ENCODE measurements at places on chromosomes 5 and 9.

DNA sequence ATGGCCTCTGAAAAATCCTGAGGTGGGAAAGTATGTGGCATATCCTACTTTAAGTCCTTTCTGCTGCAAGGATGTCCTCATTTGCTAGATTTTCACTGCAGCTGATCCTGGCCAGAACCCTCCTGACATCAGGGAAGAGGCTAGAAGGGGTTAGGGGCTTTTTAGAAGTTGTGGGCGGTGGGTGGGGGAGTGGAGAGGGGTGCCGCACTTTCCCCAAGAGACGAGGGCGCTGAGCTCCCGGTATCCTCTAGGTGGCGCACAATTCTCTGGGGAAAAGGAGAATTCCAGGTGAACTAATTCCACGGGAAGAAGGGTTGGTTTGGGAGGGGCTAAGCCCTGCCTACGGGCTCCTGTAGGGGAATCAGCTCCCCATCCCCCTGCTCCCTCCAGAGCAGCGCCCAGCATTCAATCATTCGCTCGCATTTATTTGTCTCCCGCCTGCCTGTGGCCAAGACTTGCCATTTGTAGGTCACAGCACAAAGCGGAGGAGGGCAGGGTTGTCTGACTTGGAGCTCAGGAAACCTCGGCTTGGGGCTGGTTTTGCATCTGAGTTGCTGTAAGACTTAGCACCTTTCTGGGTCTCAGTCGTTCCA, 42.9 kb upstream of the HAND1 start:
- DNase-seq, result no peak

GRCh38 chr5:36301858-36302603, at the start of gene RANBP3L:
Gene RANBP3L, minus strand, starts transcription at chr5:36301902. Its CDS starts 486 bp downstream, at chr5:36301416.
- DNase-seq, result no peak

- no peak for DNase-seq
These were observed 390.6 kb downstream of the CDH9 start for GRCh38 chr5:26647781-26648180.

- peak; percentile 5 for DNase-seq
These were observed 17.8 kb downstream of the SLC38A9 start for GRCh38 chr5:55694152-55694830.

GRCh38 chr5:179516221-179516620, 34.1 kb upstream of the RUFY1 start:
- DNase-seq, result no peak

- no peak for DNase-seq
These were observed 2.0 kb downstream of the LOX start for GRCh38 chr5:122076050-122076461.

- DNase-seq, result no peak
These were observed 98.2 kb downstream of the CSNK1G3 start for GRCh38 chr5:123610209-123610608.

DNA sequence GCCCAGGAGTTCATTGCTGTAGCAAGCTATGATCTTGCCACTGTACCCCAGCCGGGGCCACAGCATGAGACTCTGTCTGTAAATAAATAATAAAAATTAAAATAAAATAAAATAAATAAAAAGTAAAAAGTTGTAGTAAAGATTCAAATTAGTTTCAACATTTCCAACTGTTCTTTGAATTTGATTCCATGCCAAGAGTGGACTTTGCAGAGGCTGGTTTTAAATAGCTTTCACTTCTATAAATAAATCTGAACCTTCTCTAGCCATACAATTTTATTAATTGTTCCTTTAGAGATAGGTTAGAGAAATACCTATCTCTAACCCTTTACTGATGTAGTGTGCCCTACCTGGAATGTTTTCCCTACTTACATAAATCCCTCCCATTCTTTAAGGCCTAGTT, 129.7 kb upstream of the SLIT3 start:
- no peak for DNase-seq

DNA sequence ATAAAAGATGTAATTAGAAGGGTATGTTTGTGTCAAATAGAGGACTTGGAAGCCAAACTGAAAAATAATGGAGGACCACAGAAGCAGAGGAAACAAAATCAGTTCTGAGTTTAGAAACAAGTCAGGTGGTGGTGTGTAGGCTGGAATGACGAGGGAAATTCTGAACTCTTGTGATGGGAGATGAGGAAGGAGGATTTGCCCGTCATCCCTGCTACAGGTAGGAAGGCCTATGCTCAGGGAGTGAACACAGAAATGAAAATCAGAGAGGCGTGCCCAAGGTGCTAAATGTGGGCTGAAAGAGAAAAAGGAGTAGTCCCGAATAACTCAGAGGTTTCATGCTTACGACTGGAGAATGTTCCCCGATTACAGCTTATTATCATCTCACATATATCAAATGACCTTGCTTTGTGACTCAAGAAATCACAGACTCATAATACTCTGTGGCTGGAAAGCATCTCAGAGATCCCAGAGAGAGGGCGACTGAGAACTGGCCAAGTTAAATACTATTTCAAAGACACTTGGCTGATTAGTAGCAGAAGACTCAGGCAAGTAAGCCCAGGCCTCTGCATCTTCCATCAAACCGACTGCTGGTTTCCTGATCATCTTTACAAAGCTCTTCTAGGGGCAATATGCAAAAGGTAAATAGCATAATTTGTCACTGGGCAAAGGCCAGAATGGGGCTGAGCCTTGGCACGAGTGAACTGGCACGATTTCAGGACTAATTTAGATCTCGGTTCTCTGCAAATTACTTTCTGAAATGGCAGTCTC, 126.0 kb downstream of the SUSD1 start:
- no peak for DNase-seq

GRCh38 chr9:112125951-112126388, 49.1 kb downstream of the SUSD1 start:
- DNase-seq, result no peak

DNA sequence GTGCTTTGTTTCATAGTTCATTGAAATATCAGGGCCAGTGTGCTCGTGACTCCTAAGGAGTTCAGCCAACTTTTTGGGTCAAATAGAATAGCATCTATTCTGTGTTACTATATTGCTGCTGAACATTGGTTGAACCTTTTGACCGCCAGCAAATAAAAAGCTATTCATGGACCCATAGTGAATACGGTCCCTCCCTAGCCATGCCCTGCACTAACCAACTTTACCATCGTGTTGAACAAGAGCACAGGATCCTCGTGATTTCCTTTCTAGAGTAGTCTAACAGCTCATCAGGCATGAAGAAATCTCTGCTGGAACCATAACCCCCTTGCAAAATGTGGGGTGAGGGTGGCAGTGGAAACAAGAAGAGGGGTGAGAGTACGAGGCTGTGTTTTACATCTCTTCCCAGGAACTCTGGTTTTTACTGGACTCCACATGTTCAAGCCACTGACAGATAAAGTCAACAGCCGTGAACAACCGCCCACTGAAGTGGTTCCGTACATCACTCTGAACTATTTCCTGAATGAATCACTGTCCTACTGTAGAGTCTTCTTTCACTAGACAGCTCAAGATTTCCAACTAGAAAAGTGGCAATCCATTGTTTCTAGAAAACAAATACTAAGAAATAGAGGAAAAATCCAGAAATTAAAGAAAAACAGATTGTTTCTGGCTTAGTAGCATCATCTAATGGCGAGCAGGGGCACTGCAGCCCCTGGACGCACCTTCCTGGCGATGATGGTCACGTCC, 70.1 kb upstream of the SPATA31E1 start:
- peak; percentile 1 for DNase-seq

GRCh38 chr5:93151896-93152295, 429.1 kb downstream of the NR2F1-AS1 start:
- no peak for DNase-seq

DNA sequence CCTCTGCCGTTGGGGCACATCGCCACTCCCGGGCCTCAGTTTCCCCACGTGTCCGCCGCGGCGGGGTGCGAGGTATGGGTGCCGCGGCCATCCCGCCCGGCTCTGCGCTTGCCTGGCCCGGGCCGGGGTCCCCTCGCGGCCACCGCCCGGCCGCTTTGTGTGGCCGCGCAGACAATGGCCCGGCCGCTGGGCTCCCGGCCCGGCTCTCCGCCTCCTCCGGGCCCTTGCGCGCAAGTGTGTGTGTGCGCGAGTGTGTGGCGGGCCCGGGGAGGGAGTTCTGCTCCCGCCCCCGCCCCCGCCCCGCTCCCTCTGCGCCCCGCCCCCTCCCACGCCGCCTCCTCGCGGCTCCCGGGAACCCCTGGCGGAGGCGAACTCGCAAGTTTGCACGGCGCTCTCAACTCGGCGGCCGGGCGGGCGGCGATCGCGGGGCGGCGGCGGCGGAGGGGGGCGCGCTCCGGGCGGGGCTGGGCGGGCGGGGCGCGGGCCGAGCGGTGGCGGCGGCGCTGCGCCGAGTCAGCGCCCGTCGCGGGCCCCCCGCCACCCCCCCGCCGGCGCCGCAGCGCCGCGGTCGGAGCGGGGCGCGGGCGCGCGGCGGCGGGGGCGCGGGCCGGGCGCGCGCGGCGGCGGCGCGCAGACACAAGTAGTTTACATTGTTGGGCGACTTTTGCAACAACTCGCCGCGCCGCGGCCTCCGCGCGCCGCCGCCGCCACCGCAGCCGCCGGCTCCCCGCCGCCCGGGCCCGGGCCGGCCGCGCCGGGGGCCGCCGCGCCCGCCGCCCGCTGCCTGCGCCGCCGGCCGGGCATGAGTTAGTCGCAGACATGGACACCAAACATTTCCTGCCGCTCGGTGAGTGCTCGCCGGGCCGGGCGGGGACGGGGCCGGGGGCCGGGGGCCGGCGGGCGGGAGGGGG, at the start of gene RXRA:
Gene RXRA (plus strand): TSS at position 643 of the 911 bp plus-strand sequence. CDS start 177 bp downstream, at position 820.
- DNase-seq, result peak; percentile 81

DNA sequence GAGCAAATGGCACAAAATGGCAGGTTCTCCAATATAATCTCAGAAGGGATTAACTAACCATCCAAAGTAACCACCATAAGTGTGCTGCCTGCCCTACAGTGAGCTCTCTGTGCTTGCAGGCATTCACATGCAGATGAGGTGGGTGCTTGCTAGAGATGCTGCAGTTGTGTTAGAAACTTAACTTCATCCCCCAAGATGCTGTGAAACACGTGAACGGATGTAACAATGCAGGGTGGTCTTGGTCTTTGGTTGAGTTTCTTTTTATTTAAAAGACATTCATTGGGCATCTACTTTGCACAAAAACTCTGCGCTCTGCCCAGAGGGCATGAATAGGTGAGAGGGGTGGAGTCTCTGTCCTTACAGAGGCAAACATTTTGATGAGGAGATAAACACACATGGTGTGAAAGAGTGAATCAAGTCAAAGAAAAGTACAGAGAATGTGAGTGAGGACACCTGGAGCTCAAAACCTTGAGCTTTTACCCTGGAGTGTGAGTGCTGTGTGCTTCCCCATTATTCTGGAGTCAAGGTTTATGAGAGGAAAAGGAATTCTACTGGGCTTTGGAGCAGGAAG, 143.9 kb upstream of the DAP start:
- no peak for DNase-seq

- no peak for DNase-seq
These were observed 147.8 kb downstream of the SLC24A2 start for GRCh38 chr9:19641046-19641445.

GRCh38 chr5:7419846-7420245, 23.9 kb downstream of the ADCY2 start:
- no peak for DNase-seq

DNA sequence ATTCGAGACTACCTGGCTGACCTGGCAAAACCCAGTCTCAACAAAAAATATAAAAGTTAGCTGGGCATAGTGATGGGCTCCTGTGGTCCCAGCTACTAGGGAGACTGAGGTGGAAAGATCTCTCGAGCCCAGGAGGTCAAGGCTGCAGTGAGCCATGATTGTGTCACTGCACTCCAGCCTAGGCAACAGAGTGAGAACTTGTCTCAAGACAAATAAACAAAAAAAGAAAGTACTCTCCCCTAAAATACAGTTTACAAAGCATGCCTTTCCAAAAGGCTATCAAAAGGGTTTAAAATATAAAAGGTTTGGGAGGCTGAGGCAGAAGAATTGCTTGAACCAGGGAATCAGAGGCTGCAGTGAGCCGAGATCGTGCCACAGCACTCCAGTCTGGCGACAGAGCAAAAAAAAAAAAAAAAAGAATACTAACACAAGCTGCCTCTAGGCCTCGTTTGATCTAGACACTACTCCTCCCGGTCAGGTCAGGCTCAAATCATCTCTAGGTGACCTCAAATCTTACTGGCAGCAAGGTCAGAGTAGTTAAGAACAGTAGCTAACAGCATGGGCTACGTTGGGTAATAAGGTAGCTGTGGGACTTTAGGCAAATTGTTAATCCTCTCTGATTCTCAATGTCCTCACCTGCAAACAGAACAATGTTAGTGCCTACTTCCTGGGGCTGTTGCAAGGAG, 9.3 kb downstream of the NAIF1 start:
- DNase-seq, result no peak

GRCh38 chr5:130541617-130542221, 623.3 kb downstream of the HINT1 start:
- no peak for DNase-seq

DNA sequence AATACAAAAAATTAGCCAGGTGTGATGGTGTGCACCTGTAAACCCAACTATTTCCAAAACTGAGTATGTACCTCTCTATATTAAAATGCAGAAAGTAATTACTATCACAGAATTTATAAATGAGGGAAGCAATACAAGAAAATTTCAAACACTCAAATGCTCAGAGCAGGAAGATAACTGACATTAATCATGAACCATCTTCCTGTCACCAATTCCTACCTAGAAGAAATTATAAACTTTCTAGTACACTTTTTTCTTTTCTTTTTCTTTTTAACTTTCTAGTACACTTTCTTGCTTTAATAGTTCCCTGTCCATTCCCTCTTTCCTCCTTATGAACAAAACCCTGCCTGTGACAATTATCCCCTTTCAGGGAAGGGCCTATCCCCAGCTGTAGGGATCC, 106.8 kb downstream of the MED27 start:
- no peak for DNase-seq

GRCh38 chr5:42887097-42887496, 75.4 kb upstream of the SELENOP start:
- no peak for DNase-seq

- DNase-seq, result no peak
These were observed 169.2 kb upstream of the MAP1B start for GRCh38 chr5:71937921-71938698.

DNA sequence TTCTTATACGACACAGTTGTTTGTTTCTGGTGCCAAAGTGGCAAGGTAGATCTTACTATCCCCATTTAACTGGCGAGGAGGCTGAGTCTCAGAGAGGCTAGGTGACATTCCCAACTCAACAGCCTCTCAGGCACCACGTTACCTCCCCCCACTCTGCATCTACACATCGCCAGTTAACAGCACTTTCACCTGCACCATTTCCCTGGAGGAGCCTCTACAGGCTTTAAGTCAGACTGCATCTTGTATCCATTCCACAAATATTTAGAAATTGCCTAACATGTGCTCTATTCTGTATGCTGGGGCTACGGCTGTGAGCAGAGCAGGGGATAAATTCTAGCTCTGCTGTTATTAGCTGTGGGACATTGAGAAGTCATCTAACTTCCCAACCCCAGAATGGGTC, 168.6 kb downstream of the INSYN2B start:
- DNase-seq, result no peak

All from CD4-positive, alpha-beta T cell treated with Interleukin-12 subunit alpha and Interleukin-12 subunit beta, for 1 hour (primary cell).